Bronchial epithelial cell (primary cell): ENCODE measurements at places on chromosomes 13 and 19. TPM values are rescaled to one million over a fixed set of nuclear protein-coding genes. Genes with fewer than 3 reads are reported as not detected.

HSH2D gene
- 0.26 and 0.38 TPM in 2 replicates for total RNA-seq

TPTE2 gene
- total RNA-seq = not detected in 2 replicates

ZNF541 gene
- total RNA-seq = not detected in 2 replicates

ZNF665 gene
- 1.6 and 2.8 TPM in 2 replicates for total RNA-seq

FCGBP gene
- 0.38 and 0.53 TPM in 2 replicates for total RNA-seq

PRKCG gene
- not detected in 2 replicates for total RNA-seq

IZUMO2 gene
- total RNA-seq = not detected in 2 replicates

CYP4F8 gene
- total RNA-seq = not detected in 2 replicates

ZNF471 gene
- total RNA-seq = 1.3 and 3.1 TPM in 2 replicates

IGFL3 gene
- not detected in 2 replicates for total RNA-seq

- no peak for DNase-seq
Observed at GRCh38 chr19:34838753-34839431, 65.9 kb upstream of the ZNF599 start.

- peak; percentile 99 for DNase-seq
Observed at GRCh38 chr19:4694211-4694987, 24.3 kb upstream of the MYDGF start.

DNA sequence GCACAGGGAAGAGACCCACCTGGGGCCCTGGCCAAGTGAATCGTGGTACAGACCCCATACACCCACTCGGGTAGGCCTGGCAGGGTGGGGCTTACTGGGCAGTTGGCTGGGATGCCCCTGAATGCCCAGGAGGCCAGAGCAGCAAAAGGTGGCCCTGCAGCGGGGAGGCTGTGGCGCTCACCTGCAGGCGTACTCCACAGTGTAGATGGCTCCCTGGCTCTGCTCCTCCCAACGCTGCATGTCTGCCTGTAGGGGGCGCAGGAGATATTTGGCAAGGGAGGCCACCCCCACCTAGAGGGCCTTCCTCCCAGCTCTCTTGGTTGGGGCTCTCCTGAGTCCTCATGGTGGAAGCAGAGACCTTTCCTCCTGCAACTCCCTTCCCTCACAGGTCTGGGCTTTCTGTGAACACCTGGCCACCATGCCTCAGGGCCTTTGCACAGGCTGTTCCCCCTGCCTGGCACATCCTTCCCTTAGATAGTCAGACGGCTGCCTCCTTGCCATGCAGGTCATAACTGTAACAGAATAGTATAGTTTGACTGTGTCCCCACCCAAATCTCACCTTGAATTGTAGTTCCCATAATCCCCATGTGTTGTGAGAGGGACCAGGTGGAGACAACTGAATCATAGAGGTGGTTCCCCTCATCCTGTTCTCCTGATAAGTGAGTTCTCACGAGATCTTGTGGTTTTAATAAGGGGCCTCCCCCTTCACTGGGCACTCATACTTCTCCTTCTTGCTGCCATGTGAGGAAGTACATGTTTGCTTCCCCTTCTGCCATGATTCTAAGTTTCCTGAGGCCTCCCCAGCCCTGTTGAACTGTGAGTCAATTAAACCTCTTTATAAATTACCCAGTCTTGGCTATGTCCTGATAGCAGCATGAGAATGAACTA, 5.9 kb downstream of the BORCS8 start:
- peak; percentile 27 for DNase-seq

- DNase-seq = no peak
Observed at GRCh38 chr19:7547159-7547558, 11.6 kb downstream of the PNPLA6 start.

DNA sequence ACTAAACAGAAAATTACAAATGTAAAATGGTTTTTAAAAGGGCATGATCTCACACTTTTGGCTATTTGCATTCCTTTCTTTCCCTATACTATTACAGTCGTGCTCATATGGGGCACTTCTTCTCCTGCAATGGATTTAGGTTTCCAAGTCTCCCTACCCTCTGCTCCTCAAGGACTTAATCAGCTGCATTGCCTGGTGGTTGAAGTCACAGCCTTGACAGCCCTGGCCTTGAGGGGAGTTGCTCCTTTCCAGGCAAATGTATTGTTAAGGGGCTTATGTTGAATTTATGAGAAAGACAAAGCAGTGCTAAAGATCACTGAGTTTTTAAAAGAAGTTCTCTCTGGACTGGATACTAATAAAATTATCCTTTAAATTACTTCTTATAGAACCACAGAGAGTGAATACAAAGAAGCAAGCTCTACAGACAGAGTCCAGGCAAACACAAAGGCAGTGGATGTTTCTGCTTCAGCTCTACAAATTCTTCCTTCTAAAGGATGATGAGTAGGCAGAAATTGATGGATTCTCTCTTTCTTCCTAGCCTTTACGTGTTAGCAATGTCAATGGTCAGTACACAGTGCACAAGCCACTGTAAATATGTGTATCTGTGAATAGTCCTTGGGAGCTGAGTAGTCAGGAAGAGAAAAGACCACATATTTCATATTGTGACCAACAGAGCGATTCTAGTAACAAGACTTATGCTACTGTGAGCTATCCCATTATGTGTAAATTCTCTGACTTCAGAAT, 390.9 kb downstream of the TBC1D4 start:
- no peak for DNase-seq

- DNase-seq = no peak
Observed at GRCh38 chr19:9724157-9724556, 44.4 kb downstream of the ZNF846 start.

- DNase-seq = no peak
Observed at GRCh38 chr19:6743066-6743465, 3.6 kb downstream of the TRIP10 start.

GRCh38 chr19:18778076-18778389, 13.1 kb downstream of the COMP start:
- no peak for DNase-seq

- peak; percentile 20 for DNase-seq
Observed at GRCh38 chr19:41616792-41617621, 9.9 kb downstream of the CEACAM4 start.

GRCh38 chr13:102947745-102948405, 102.0 kb downstream of the ERCC5 start:
- no peak for DNase-seq

DNA sequence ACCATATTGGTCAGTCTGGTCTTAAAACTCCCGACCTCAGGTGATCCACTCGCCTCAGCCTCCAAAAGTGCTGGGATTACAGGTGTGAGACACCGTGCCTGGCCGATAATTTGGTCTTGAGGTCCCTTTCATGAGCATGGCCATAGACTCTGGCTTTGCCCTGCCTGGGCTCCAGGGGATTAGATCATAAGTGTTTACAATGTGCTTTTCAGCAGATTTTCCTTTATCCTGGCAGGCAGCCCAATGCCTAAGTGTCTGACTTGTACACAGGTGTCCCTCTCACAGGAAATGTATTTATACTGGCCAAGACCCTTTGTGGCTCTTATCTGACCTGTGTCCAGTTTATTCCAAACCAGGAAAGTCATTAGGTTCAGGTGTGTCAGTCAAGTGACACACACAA, 15.9 kb downstream of the BCAM start:
- DNase-seq = no peak

GRCh38 chr13:91470681-91471080, 72.3 kb downstream of the GPC5 start:
- no peak for DNase-seq

DNA sequence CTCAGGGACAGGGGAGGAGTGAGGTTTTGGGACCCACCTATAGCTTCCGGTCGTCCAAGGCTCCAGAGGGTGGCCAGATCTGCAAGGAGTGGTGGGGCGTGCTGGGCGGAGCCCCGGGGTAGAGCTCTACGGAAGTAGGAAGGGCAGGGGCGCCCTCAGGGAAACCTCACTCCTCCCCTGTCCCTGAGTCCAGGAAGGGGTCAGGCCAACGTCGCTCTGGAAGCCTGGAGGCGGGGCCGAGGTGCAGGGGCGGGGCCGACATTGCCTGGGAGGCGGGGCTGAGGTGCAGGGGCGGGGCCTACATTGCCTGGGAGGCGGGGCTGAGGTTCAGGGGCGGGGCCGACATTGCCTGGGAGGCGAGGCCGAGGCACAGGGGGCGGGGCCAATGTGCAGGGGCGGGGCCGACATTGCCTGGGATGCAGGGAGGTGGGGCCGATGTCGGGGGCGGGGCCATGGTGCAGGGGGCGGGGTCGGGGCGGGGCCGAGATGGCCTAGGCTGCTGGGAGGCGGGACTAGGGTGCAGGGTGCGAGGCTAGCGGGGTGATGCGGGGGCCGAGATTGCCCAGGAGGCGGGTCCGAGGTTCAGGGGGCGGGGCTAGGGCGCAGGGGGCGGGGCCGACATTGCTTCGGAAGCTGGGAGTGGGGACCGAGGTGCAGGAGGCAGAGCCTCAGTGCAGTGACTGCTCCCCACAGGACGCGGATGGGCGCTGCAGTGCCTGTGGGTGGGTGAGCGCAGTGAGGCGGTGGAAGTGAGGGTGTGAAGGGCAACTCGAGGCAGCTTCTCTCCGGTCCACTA, 4.9 kb upstream of the PALM start:
- DNase-seq = no peak

GRCh38 chr13:38700051-38700450, 13.2 kb downstream of the FREM2 start:
- DNase-seq = no peak
